T-helper 2 cell treated with Interferon-gamma antibody and Interleukin-4, amounts not matched to agents 5 μg/mL and 100 μg/mL, for 36 hours (primary cell): ENCODE measurements at places on chromosomes 3 and 15.

GRCh38 chr3:57706462-57706861, 13.6 kb upstream of the DENND6A start:
- H3K36me3 ChIP-seq = no peaks in the 10 kb centered on the region
- H3K27ac ChIP-seq = no peak overlapping the region
- H3K27me3 ChIP-seq = peaks cover 15% of the 10 kb centered on the region
- H3K4me3 ChIP-seq = no peak overlapping the region
- H3K4me1 ChIP-seq = no peaks in the 10 kb centered on the region
- DNase-seq = no peak

DNA sequence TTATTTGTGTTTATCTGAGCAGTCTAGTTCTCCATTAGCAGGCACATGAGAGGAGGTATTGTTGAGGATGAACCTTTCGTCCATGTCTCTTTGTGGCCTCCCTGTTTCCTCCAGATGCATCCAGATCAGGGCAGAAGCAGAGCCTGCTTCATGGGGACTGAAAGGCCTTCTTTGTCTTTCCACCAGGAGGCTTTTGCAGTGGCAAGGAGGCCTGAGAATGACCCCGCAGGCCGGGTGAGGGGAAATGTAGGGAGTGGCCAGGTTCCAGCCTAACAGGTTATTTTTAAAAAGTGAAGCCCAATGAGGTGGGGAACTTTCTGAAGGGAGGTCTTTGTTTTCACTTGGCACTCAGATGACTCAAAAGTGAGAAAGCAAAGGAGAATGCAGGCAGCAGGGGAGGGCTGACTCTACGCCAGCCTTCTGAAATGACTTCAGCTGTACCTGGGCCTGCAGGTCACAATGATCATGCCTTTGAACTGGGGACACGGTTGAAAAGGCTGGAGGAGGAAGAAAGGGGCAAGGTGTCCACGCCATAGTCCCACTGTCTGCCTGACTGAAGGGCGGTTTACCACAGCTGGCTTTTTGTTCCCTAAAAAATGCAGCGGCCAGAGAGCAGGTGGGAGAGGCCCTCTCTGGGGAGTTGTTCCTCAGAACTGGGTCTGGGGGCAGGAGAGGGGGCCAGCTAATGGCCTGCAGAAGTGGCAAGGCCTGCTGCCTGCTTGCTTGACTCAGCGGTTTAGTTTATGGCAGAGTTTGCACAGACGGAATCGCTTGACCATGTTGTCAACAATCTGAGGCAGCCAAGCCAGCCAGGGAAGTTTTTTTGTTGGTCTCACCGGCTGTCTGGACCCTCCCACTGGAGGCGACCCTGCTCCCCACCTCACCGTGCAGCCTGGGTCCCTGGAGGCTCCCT, 28.7 kb downstream of the CMTM7 start:
- H3K36me3 ChIP-seq = peaks cover 34% of the 10 kb centered on the region
- H3K27me3 ChIP-seq = no peaks in the 10 kb centered on the region
- peaks cover 80% of the 10 kb centered on the region for H3K4me1 ChIP-seq
- peak overlapping the region; percentile 76 for H3K27ac ChIP-seq

DNA sequence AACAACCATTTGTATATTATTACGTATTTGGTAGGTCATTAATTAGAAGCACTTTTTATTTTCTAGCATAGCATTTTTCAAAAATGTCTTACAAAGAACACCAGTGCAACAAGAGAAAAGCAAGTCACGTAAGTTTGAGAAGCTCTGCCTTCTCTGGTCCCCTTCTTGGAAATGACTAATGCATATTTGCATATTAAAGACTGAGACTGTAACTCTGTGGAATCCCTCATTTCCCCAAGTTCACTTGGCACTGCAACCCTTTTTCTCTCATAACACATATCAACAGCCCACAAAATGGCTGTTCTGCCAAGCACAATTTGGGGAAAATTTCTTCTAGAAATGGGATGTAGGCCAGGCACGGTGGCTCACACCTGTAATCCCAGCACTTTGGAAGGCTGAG, 176.3 kb downstream of the ERC2 start:
- no peak overlapping the region for H3K4me3 ChIP-seq
- peaks cover 27% of the 10 kb centered on the region for H3K4me1 ChIP-seq
- no peaks in the 10 kb centered on the region for H3K36me3 ChIP-seq
- no peaks in the 10 kb centered on the region for H3K27me3 ChIP-seq
- peak; percentile 6 for DNase-seq

- H3K27ac ChIP-seq = no peak overlapping the region
- no peak for DNase-seq
- H3K27me3 ChIP-seq = peaks cover 2% of the 10 kb centered on the region
- peaks cover 8% of the 10 kb centered on the region for H3K4me1 ChIP-seq
- no peaks in the 10 kb centered on the region for H3K36me3 ChIP-seq
Measured at GRCh38 chr3:100900671-100901335, 92.4 kb downstream of the ABI3BP start.

GRCh38 chr3:159634483-159634882, 354.2 kb upstream of the IL12A start:
- no peak overlapping the region for H3K27ac ChIP-seq
- no peak for DNase-seq
- H3K4me1 ChIP-seq = peaks cover 2% of the 10 kb centered on the region
- H3K27me3 ChIP-seq = no peaks in the 10 kb centered on the region

- peaks cover 11% of the 10 kb centered on the region for H3K27me3 ChIP-seq
- H3K36me3 ChIP-seq = no peaks in the 10 kb centered on the region
- H3K4me1 ChIP-seq = no peaks in the 10 kb centered on the region
Measured at GRCh38 chr15:80823995-80824394, 44.8 kb downstream of the CEMIP start.

DNA sequence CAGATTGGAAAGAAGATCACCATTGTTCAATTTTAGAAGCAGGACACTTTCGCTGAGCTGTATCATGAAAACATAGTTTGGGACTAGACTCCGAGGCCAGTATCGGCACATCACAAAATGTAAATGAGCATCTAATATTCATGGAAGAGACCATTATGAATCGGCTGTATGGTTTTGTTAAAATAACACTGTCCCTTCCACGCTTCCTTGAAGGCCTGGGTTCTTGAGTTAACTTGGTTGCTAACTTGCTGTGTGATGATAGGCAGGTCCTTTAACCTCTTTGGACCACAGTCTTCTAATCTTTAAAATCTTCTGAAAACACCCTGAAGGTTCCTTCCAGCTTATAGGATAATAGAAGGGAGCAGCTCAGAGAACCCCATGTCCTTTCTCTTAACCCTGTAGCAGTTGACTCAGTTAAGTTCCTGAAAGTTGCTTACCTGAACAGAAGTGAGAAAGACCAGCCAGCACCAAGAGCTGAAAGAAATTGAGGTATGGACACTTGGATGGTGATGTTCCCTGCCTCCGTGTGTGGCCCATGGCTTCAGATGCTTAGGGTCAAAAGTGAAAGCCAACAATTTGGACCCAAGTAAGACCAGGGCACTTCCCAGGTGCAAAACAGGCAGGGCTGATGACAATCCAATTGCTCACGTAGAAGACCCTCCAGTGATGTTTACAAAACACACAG, 2.1 kb downstream of the CD80 start:
- H3K4me1 ChIP-seq = peaks cover 30% of the 10 kb centered on the region
- peaks cover 20% of the 10 kb centered on the region for H3K36me3 ChIP-seq
- peak overlapping the region; percentile 82 for H3K27ac ChIP-seq

GRCh38 chr15:77074350-77074749, 3.4 kb upstream of the TSPAN3 start:
- no peak for DNase-seq
- H3K4me1 ChIP-seq = peaks cover 13% of the 10 kb centered on the region
- no peak overlapping the region for H3K27ac ChIP-seq
- H3K27me3 ChIP-seq = peaks cover 21% of the 10 kb centered on the region

DNA sequence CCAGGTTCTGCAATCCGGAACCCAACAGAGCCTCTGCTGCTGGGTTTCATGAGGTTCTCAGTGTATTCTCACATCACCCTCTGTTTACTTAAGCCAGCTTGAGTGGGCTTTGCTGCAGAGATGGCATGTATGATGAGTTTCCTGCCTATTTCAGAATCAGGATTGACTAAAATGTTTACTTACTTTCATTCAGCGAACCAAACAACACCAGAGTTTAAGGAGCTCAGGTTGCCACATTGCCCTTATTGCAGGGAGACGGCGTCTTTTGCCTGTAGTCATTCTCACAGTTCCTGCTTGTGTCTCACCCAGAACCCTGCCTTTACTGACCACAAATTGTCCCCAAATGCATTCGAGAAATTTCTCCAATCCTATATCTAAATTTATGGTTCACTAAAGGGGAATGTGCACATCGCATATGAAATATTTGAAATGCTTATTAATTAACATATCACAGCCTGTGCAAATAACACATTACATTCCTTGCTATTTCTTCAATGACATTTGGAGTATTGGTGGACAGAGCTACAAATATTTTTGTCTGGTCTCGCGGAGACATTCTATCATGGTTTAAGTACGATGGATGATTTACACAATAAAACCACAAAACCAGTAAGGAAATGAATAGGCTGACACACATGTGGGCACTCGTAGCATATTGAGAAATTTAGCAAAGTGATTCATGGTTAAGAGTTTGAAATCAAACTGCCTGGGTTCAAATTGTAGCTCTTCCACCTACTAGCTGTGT, 377.2 kb upstream of the CFAP20DC start:
- peak overlapping the region; percentile 40 for H3K4me3 ChIP-seq
- peaks cover 43% of the 10 kb centered on the region for H3K4me1 ChIP-seq
- no peaks in the 10 kb centered on the region for H3K36me3 ChIP-seq
- H3K27me3 ChIP-seq = no peaks in the 10 kb centered on the region
- no peak for DNase-seq

GRCh38 chr15:31806106-31806505, 224.2 kb upstream of the CHRNA7 start:
- H3K4me1 ChIP-seq = no peaks in the 10 kb centered on the region
- H3K36me3 ChIP-seq = no peaks in the 10 kb centered on the region
- no peak overlapping the region for H3K27ac ChIP-seq

DNA sequence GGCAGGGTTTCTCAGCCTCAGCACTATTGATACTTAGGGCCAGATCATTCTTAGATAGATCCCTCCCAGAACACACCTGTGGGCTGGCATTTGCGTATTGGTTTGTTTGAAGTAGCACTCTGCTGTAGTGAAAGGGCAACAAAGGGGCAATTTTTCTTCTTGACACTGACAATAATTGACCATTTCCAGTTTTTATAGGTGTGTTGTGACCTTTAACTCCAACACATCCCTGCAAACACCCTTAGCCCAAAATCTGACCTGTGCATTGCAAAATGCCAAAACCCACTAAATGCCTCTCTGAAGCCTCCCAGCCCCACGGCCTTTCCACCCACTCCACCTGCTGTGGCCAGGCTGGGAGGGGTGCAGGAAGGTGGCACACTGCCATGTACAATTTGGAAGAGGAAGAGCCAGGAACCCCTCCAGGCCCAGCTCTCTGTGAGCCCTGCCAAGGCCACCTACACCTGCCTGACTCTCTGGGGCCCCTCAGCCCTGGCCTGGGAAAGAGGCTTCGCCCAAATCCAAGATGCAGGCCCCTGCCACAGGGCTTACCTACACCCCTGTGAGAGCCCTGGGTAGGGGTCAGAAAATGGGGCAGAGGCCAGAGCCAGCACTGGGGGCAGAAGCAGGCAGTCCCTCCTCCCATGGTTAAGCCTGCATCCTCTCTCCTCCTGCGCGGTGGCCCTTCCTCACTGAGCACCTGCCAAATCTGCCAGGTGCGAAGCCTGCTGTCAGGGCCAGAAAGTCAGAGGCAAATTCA, 9.6 kb upstream of the CYP11A1 start:
- peaks cover 25% of the 10 kb centered on the region for H3K4me1 ChIP-seq
- H3K27me3 ChIP-seq = peaks cover 3% of the 10 kb centered on the region
- H3K36me3 ChIP-seq = no peaks in the 10 kb centered on the region
- DNase-seq = no peak
- H3K4me3 ChIP-seq = no peak overlapping the region

GRCh38 chr15:82680200-82681102, 29.2 kb downstream of the AP3B2 start:
- peaks cover 30% of the 10 kb centered on the region for H3K27me3 ChIP-seq
- no peak overlapping the region for H3K27ac ChIP-seq
- peak; percentile 47 for DNase-seq
- no peaks in the 10 kb centered on the region for H3K36me3 ChIP-seq

- H3K36me3 ChIP-seq = no peaks in the 10 kb centered on the region
- no peak overlapping the region for H3K4me3 ChIP-seq
- no peaks in the 10 kb centered on the region for H3K27me3 ChIP-seq
- no peak overlapping the region for H3K27ac ChIP-seq
- peaks cover 6% of the 10 kb centered on the region for H3K4me1 ChIP-seq
Measured at GRCh38 chr3:60424942-60425341, 826.3 kb downstream of the FHIT start.

- no peak for DNase-seq
- no peak overlapping the region for H3K4me3 ChIP-seq
- peaks cover 1% of the 10 kb centered on the region for H3K27me3 ChIP-seq
- H3K27ac ChIP-seq = no peak overlapping the region
- no peaks in the 10 kb centered on the region for H3K36me3 ChIP-seq
Measured at GRCh38 chr15:69038508-69038907, 24.0 kb downstream of the NOX5 start.

DNA sequence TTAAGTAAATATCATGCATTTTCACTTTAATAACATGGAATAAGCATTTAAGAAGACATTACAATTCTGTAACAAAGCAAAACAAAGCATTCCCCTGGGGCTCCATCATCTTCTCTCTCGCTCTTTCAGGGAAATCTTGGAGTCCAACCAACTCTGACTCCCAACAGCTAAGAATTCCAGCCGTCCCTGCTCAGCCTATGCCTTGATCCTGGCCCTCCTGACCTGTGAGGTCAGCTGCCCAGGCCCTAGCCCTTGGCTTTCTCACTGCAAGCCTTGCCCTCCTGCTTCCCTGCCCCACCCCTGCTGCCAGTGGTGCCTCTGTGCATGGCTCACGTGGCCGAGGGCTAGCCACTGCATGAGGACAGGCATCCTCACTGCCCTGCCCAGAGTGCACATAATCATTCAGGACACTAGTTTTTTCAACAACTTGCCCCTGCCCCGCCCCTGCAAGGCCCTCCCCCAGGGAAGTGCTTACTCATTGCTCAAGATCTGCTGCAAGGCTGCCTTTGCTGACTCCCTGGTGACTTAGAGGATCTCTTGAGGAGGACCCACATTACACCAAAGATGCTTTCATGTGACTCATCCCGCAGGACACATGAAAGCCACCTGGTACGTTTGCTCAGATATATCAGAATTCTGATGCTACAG, 37.6 kb downstream of the MTMR10 start:
- H3K27ac ChIP-seq = no peak overlapping the region
- H3K36me3 ChIP-seq = peaks cover 60% of the 10 kb centered on the region
- no peak overlapping the region for H3K4me3 ChIP-seq
- no peak for DNase-seq
- no peaks in the 10 kb centered on the region for H3K27me3 ChIP-seq

DNA sequence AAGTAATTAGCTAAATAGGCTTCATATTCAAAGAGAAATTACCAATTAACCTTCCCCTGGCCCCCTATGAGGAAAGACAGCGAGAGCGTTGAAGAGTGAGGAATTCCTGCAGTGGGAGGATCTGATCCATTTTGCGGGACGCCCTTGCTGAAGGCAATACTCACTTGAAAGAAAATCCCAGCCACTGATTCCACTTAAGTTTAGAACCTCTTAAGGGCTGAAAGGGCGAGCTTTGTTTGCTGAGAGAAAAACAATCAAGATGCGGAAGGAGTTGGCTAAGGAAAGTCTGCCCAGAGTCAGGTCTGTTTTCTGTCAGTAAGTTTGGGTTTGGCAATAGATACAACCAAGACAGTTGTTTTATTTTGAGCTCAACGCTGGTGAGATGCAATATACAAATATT, 102.8 kb upstream of the GBE1 start:
- no peak overlapping the region for H3K27ac ChIP-seq
- H3K4me1 ChIP-seq = peaks cover 4% of the 10 kb centered on the region
- H3K4me3 ChIP-seq = no peak overlapping the region
- H3K27me3 ChIP-seq = no peaks in the 10 kb centered on the region
- DNase-seq = no peak
